ENCODE measurements at places on chromosomes 5 and 9.

DNA sequence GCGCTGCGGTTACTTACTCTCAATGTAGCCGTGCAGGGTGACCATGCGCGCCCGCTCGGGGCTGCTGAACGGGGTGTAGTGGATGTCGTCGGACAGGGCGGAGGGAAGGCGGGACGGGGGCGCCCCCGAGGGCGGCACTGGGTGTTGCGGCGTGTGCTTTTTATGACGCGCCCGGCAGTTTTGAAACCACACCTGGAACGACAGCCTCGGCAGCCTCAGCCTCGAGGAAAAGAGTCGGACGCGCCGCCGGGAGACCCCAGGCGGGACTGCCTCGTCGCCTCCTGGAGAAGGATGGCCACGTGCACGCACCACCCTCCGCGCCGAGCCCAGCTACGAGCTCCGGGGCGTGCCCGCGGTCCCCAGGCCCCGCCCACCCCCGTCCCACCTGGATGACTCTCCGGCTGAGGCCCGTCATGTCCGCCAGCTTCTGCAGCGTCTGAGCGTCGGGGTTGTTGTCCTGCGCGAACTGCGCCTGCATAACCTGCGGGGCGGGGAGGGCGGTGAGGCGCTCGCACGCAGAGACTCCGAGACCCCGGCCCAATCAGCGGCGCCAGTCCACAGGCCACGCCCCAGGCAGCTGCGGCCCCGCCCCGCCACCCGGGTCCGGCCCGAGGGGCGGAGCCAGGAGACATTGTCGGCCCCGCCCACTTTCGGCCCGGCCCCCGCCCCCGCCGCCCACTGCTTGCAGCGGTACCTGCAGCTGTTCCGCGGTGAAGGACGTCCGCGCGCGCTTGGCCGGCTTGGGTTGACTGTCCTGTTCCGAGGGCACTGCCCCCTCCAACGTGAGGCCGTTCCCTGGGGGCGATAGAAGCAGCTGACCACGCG lies 15.0 kb downstream of the LHX6 start:
- DNase-seq = peak; percentile 47

- DNase-seq = no peak
These were observed 42.2 kb downstream of the NEURL1B start for GRCh38 chr5:172683264-172683644.

- no peak for DNase-seq
These were observed 7.7 kb downstream of the CXXC5 start for GRCh38 chr5:139655727-139656271.

DNA sequence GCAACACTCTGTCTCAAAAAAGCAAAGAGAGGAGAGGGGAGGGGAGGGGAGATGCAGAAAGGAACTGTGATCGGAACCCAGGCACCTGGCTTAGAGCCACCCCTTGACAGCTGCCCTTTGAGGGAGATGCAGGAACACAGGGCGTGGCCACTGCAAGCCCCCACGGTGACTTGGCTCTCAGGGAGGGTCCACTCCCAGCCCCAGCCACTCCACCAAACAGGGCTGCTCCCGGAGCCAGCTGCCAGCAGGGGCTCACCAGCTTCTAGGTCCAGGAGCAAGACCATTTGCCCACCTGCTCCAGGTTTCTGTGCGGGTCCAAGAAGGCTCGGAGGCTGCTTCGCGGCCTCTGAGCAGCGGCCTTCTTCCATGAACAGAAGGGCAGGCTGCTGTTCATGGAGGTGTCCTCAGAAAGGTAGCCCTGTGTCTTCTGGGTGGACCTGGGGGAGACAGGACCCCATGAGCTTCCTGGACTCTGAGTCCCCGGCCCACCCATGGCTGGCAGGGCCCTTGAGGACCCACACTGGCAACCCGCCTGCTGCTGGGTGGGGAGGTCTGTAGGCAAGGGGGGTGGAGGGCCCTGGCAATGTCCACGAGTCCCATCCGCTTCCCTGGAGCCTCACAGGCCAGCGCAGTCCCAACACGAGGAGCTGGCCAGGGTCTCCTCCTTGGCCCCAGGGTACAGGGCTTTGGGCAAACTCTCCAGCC lies 7.9 kb downstream of the C9orf50 start:
- no peak for DNase-seq

- no peak for DNase-seq
These were observed 52.2 kb upstream of the DAB2IP start for GRCh38 chr9:121598965-121599871.

Data from CD4-positive, alpha-beta T cell treated with Interleukin-4 for 1 hour (primary cell).